ENCODE measurements at places on chromosomes 7 and 10.

DNA sequence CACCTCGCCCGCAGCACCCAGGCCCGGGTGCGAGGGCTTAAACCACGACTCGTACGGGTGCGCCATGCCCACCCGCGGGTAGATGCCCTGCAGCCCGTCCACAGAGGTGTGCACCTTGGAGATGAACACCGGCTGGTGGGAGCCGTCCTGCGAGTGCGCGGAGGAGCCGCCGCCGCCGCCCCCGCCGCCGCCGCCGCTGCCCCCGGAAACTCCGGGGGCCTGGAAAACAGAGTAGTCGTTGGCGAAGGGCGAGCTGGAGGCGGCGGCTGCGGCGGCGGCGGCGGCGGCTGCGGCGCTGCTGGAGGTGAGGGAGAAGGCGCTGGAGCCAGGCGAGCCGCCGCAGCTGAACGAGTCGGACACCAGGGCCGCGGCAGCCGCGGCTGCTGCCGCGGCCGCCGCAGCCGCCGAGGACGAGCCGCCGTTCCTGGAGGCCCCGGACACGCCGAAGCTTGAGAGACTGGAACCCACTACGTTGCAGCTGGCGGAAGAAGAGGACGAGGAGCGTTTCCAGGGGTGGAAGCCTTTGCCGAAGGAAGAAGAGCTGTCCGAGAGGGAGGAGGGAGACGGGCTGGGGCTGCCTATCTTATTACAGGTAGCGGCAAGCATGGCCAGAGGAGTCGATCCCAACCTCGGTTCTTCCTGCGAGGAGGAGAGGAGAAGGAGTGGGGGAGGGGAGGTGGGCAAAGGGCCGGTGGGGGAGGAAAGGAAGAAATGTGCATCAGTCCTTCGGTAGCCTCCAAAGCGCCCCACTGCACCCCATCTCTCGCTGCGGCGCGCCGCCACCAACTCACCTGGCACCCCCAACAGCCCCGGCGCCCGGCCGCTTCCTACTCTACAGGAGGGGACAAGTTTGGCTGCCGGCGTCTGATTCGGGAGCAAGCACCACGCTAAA is 1.3 kb downstream of the SP8 start:
- no peak for DNase-seq

GRCh38 chr10:22414146-22414545 is 68.8 kb downstream of the SPAG6 start:
- DNase-seq, result no peak

DNA sequence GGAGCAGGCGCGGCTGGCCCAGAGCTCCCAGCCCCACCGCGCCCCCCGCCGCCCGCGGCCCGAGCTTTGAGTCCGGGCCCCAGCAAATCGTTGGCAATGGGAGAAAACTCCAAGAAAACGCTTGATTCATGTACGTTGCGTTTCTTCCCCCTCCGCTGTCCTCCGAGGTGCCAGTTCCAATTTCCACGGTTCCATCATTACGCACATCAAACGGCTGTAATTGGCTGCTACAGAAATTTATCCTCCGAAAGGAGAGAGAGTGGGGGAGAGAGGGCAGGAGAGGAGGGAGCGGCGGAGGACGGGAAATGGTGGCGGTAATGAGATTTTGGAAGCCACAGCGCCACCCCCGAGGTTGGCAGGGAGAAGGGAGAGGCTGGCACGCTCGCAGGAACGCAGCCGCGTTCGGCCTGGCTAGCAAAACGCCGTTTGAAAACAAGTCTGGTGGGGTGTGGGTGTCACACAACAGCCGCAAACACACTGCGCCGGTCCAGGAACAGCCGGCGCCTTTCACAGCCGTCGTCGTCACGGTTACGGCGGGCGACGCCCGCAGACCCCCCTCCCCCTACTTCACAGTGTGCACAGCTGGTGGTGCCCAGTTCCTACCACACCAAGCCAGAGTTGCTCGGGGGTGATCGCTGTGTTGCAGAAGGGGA is 57.5 kb downstream of the UNCX start:
- peak; percentile 44 for DNase-seq

- DNase-seq, result no peak
Measured at GRCh38 chr10:116722736-116723427, 19.5 kb downstream of the HSPA12A start.

- no peak for DNase-seq
Measured at GRCh38 chr10:74786126-74786525, 40.3 kb upstream of the KAT6B start.

GRCh38 chr10:131654471-131655087 is 246.2 kb upstream of the PPP2R2D start:
- no peak for DNase-seq

DNA sequence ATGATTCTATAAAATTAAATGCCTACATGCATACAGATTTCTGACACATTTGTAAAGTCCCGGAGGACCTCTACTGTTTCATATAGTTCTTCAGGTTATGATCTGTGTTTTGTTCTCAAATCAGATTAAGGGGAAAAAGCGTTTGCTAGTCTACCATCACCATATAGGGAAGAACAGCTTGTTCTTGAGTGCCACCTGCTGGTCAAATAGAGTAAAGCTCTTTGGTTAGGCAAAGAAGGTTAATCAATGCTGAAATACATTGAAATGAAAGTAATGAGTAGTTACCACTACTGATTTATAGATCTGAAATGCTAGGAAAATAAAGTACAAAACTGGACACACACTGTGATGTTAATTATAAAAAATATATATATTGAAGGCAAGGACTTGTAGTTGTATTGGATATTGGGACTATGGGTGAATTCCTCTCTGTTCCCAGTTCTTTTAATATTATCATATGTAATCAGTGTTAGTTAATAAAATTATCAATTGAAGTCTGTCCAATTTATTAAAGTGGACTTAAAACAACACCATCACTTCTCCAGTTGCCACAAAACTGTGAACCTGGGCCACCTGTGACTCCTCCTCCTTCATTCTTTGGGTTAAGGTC is 72.6 kb upstream of the PDLIM1 start:
- peak; percentile 56 for DNase-seq

All from muscle of arm (tissue), 14 donors.